ENCODE measurements at places on chromosomes 11 and 22.

- DNase-seq = no peak
Observed at GRCh38 chr22:17201285-17201945, 17.8 kb downstream of the ADA2 start.

DNA sequence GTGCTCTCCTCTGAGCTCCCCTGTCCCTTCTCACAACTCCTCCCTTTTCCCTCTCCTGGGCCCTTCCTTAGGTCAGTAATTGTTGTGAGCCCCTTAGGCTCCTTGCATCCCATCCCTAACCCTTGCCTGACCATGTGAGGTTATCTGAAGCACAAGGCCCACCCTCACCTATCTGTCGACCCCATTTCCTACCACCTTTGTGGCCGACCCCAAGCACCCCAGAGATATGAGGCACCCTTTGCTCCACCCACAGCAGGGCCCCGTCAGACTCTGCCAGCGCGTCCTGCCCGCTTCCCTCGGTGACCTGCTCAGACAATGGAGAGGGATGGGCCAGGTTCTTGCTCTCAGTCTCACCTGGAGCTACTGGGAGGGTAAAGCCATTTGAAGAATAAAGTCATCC is 1.3 kb downstream of the GNG3 start:
- DNase-seq = peak; percentile 53

DNA sequence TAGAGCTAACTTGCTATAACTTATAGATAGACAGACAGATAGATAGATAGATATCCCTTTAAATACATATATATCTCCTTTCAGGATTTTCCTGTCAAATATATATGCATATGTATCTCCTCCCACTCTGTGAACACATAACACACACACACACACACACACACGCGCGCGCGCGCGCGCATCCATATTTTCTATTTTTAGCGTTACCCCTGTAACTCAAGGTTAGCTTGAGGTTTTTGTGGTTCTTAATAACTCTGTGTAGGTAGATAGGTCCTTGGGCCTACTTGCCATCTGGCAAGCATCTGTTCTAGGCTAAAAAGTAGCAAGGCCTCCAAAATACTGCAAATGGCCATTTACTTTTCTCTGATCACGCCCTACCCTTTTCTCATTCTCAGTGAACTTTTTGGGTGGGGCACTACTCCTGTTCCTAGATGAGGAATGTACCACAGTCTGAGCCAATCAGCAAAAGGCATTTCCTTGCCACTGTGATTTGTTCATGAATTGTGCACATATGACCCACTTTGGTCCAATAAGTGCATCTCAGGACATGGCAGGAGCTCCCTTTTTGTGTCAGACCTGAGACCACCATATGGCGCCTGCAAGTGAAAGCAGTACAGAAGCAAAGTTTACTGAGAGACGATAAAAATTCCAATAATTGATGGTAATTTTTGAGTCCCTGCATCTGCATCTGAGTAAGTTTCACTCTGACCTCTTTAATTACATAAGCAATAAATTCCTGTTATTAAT is 740.5 kb upstream of the API5 start:
- DNase-seq = no peak

DNA sequence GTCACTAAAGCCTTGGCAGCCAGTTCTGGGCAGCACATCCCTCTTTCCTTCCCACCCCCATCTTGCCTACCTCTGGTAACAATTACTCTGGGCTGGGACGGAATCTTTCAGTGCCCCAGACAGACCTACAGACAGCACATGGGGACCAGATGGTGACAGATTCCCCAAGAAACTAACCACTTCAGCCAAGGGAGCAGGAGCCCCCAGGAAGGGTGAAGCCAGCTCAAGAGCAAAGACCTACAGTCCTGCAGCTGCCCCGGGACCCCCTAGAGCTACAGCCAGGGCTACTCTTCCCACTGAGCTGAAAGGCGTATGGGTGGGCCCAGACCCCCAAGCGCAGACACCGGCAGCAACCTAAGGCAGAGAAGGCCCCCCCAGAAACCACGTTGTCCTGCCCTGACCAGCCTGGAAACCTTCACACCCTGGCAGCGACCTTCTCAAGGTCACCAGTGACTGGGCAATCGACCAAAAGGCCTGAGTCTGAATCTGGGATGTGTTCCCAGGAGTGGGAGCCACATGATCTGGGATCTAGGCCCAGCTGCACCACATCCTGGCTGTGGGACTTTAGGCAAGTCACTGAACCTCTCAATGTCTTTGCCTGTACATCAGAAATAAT is 65.8 kb downstream of the LRRC32 start:
- no peak for DNase-seq

- DNase-seq = no peak
Observed at GRCh38 chr11:22584976-22585375, 40.6 kb downstream of the FANCF start.

DNA sequence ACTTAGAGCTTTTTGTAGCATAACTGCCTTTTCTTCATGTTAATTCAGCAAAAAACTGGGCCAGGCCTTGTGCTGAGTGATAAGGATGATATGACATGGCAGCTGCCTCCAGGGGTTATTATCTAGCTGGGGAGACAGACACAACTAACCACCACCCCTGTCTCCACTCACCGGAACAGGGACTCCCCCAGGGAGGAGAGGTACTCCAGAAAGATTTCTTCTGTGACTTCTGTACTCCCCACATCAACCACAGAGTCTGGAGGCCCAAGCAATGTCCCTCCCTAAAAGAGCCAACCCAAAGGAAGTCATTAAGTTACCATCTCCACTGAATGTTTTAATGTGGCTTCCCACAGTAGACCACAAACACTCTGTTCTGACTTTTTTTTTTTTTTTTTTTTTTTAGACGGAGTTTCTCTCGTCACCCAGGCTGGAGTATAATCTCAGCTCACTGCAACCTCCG is 14.3 kb upstream of the PMM1 start:
- DNase-seq = peak; percentile 84

DNA sequence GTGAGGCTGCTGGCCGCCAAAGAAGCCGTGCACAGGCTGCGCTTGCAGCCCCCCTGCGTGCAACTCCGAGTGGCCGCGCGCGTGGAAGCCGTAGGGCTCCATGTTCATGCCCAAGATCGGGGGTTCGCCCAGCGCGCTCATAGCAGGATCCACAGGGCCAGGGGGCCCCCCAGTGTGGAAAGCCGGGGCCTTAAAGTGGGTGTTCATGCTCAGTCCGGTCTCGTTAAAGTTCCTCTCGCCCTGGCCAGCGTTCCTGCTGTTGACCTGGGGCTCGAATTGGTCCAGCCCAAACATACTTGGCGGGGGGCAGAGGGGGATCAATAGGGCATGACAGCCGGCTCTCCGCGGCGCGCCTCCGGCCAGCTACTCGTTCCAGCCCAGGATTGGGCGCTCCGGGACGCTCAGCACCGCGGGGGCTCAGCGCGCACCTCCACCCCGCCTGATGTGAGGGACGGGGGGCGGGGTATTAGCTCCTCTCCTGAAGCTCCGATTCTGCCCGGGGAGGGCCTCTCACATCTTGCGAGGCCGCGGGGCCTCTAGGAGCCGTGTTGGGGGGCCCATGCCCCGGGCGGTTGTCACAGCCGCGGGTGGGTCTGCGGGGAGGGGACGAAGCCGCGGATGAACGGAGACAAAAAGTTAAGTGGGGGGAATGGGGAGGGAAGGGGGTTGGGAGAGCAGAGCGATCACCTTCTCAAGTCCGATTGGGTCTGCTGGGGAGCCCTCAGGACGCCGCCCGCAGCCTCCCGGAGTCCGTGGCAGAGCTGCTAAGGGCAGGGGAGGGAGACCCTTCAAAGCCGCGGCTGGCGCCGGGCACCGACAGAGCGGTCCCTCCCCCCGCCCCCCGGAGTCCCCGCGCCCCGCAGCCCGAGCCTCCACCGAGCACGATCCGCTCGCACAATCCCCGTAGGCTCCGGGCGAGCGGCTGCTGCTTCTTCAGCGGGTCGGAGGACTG is 1.0 kb downstream of the MN1 start:
- no peak for DNase-seq

GRCh38 chr11:369336-370018 is at the start of gene B4GALNT4:
TSS of gene B4GALNT4 (plus strand) at chr11:369499. CDS start at chr11:369804, 305 bp downstream.
- no peak for DNase-seq

DNA sequence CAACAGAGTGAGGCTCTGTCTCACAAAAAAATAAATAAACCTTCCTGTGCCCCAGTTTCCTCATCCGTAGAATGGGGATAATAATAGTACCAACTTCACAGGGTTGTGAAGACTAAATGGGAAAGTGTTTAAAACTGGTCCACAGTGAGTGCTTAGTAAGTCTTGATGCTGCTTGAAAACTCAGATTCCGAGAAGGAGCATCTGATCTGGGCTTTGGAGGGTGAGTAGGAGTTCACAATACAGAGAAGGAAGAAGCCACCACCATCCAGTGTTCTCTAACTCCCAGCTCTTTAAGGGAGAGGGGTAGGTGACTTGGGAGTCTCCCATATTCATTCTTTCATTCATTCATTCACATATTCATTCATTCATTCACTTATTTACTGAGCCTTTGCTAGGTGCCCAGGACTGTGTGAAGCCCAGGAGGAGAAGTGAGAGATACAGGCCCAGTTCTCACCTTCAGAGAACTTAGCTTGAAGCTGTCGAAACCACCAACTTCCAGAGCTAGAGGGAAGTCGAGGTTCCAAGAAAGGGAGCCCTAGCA is 17.7 kb downstream of the CYTH4 start:
- no peak for DNase-seq

- no peak for DNase-seq
Observed at GRCh38 chr11:6431861-6432260, 8.9 kb downstream of the HPX start.

Data from hematopoietic multipotent progenitor cell treated with erythropoietin and hydrocortisone succinate and interleukin-3 and kit ligand, for 15 days (in vitro differentiated cells).